ENCODE measurements at places on chromosomes 6 and 20.
A peak's percentile ranks its signal among the peaks of the same experiment; 100 is the strongest.

DNA sequence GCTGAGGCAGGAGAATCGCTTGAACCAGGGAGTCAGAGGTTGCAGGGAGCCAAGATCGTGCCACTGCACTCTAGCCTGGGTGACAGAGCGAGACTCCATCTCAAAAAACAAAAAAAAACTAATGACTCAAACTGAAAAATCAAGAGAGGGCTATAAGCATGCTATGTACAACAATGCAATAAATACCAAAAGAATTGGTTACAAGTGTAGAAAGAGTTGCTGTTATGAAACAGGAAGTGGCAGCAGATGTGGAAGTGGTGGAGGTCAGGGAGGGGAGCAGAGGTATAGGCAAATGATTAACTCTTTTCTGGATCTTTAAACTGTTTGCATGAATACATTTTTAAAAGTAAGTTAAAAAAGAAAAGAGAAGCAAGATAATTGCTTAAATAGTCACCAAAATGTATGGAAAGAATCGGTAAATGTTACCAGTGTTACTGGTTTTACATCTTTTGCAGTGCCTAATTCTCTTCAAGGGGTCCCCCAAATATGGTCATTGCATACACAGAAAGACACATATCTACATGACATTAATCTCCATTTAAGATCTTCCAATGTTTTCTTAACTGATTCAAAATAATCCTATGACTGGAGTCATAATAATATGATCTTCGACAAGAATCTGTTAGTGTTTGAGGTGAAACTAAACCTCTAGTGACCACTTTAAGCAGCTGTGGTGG is 15.0 kb downstream of the CALHM6 start:
- peak; percentile 42 for DNase-seq

DNA sequence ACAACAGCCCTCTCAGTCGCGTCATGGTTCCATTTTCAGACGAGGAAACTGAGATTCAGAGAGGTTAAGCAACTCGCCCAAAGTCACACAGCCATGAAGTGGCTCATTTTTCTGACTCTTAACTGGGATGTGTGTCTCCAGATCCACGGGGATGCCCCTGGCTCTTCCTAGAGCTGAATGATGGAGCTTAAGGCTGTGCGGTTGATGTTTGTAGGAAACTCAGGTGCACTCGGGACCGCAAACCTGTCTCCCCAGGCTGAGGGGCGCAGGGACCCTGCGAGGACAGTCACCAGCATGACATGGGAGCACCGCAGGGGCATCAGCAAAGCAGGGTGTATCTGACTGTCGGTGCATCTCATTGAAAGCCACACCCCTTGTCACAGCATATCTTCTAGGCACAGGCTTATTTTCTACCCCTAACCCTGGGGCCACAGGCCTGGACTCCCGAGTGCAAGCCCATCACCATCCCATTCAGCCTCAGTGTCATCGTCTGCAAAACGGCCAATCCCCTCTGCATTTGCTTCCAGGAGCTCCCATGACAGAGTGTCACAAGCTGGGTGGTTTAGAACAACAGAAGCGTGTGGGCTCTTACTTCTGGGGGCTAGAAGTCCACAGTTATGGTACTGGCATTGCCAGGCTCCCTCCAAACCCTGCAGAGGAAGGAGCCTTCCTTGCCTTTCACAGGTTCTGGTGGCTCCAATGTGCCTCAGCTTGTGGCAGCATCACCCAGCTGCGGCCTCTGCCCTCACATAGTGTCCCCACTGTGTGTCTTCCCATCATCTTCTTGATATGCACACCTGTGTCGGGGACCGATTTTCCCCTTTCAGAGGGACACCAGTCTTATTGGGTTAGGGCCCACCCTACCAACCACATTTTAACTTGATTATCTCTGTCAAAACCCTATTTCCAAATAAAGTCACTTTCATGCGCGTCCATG is 9.9 kb upstream of the ARHGAP40 start:
- no peak for DNase-seq

DNA sequence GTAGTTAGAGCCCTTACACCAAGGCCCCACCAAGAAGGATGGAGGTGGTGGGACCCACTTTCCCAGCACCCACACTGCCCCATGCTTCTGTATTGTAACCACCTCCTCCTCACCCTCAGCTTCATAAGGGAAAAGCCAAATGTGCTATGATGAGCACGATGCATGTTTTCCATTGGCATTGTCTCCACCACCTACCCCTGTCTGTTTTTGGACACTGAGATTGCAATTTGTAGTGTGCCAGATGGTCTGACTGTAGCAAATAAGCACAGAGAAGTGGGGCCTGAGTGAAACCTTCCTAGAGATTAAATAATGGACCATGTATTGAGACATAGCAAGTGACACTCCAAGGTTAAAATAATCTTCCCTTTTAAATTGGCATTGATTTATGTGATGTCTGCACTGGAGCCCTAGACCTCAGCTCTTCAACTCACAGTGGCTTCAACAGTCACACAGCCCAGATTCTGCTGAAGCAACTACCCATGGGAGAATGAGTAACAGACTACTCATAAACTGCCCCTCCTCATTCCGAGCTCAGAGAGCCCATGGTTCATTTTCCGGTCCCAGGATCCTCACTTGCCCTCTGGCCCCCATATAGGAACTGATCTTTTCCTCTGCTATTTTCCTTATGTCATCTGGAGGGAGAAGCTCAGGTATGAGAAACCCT is 177.9 kb downstream of the COL9A1 start:
- no peak for DNase-seq

DNA sequence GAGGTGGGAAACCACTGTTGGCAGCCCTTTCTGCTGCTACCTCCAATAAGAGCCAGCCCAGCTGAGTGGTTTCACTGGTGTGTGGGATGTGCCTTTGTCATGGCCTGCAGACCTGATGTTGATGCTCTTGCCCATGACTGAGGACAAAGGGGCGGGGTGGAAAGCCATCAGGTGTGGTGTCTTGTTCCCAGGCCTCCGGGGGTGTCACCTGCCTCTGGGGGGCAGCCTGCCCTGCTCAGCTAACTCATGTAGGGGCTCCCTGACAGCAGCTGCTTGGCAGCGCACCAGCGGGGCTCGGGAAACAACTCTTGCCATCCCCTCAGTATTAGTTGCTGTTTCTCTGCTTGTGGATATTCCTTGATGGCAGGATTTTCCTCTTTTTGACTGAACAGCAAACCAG is 91.3 kb downstream of the LYRM2 start:
- no peak for DNase-seq

- no peak for DNase-seq
Measured at GRCh38 chr6:117711369-117711768, 36.1 kb downstream of the NUS1 start.

- DNase-seq, result no peak
Measured at GRCh38 chr20:63597651-63598478, 23.8 kb upstream of the HELZ2 start.

DNA sequence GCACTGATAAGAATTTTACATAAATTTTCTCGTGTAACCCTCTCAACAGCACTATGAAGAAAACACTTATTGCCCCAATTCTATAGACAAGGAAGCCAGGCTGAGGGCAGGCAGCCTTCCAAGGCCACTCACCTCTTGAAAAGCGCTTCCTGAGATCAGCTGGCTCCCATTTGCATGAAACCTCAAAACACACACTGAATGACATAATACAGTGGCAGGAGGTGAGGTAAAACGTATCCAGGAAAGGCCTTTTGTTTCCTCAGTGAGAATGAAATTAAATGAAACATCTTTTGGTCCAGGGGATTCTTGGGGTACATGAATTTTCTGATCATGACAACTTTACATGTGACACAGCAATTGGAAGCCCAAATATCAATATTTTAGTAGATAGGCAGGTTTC is 112.5 kb downstream of the WDR27 start:
- peak; percentile 45 for DNase-seq

DNA sequence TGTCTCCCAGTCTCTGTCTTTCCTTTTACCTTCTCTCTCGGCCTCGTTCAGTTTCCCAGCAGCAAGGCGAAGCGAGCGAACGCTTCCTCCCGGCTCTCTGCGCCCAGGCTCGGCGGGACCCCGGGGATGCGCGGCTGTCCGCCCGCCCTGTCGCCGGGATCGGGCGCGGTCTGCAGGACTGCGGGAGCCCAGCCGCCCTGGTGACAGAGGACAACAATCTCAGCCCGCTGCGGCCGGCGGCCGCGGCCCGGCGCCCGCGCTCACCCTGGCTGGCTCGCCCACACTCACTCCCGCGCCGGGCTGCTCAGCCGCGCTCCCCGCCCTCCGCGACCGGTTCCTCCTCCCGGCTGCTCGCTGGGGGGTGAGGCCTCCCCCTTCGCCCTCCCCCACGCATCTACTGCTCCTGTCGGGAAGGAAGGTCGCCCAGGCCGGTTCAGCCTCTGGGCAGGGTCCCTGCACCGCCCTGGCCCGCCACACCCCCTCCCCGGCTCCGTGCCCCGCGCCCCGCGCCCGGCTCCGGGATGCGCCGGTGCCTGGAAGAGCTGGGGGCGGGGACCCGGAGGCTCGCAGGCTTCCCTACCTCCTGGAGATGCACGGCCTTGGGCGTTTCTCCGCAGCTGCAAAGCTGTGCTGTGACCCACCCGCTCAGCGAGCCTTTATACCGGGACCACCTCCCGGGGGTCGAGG is 410 bp downstream of the SYNE1 start:
- DNase-seq, result no peak

DNA sequence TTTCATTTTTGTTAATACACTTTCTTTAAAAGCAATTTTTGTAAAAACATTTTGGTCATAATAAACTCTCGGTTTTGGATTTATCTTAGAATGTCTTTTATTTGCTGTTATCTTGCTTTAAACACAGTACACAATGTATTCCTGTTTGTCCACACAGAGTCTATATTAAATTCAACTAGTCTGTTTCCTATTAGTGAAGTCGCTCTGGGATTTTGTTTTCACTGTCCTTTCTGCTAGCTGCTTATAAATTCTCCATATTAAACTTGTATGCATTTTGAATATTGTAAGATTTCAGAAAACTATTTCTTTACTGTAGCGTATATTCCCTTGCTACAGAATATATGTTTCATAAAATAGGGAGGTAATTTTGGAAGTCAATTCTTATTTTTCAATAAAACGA is 630.2 kb downstream of the HDGFL1 start:
- no peak for DNase-seq

DNA sequence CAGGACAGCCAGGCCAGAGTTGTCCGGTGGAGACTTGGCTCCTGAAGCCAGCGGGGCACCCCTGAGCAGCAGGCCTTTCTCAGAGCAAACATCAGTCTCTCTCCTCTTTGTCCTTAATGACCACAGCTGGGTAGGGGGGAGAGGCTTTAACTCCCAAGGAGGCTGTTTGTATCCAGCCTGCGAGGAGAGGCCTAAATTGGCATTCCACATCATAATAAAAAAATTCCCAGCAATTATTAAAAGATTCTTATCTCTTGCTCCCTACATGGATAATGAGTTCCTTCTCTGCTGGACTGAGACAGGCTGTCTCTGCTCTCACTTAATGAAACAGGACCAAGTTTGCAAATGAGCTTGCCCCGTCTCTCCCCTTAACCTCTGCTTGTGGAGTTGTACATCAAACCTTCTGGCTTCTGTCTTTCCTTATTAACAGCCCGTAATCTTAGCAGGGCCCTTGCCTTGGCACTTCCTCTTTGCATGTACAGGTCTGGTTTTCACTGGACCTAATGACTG is 838.2 kb downstream of the MAFB start:
- DNase-seq, result no peak

DNA sequence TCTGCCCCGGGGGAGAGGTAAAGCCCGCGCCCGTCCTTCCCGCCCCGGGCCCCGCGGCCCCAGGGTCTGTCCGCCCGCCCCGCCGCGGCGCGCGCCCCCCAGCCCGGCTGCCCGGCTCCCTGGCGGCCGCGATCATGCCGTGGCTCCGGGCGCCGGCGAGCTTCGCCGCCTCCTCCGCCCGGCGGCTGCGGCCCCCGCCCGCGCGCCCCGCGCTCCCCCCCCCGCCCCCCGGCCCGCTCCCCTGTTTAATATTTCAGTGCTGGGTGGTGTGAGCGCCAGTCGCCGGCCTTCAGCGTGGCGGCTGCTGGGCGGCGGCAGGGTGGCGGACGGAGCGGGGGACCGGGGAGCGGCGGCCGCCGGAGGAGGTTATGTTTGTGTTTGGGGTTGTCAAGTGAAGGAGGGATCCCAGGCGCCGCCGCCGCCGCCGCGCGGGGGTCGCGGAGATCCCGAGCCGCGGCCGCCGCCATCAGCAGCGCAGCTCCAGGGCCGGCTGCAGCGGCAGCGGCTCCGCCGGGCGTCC is at the start of gene HIVEP1:
Gene HIVEP1 (plus strand): TSS at position 275 of the 520 bp plus-strand sequence. CDS start 3,317 bp downstream, outside the sequence.
- DNase-seq, result no peak

GRCh38 chr6:14277405-14277930 is 159.9 kb downstream of the CD83 start:
- DNase-seq, result no peak

- DNase-seq, result peak; percentile 86
Measured at GRCh38 chr6:14711056-14711703, 534.7 kb upstream of the JARID2 start.

GRCh38 chr20:24768713-24769601 is 180.1 kb upstream of the CST7 start:
- peak; percentile 4 for DNase-seq

- no peak for DNase-seq
Measured at GRCh38 chr20:50824137-50824536, 29.3 kb downstream of the BCAS4 start.

GRCh38 chr6:158711264-158711663 is 61.4 kb downstream of the SYTL3 start:
- DNase-seq, result peak; percentile 3

- no peak for DNase-seq
Measured at GRCh38 chr6:79868098-79868722, 79.1 kb downstream of the ELOVL4 start.

DNA sequence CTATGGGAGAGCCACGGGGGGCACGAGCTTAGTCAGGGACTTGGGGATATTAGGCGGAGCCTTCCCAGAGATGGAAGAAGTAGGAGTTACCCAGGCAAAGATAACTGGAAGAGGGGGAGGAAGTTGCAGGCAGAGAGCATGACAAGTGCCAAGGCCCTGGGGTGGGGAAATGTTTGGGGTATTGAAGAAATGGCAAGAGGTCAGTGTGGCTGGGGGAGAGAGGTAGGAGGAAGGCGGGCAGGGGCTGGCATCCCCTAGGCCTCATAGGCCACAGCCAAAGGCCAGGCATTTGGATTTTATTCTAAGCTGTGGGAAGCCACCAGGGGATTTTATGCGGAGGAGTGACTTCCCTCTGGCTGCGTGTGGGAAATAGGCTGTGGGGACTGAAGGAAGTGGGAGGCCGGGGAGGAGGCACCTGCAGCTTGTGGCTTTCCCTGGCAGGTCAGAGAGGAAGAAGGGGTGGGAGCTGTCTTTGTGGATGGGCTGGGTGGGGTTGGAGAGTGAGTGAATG is 22.7 kb downstream of the SNAI1 start:
- no peak for DNase-seq

Data from activated CD4-positive, alpha-beta memory T cell treated with anti-CD3 and anti-CD28 coated beads for 36 hours (primary cell).